ENCODE measurements at places on chromosomes 2 and 18. TPM values are rescaled to one million over a fixed set of nuclear protein-coding genes. Genes with fewer than 3 reads are reported as not detected.

EML6 gene
- total RNA-seq = 3.7 TPM

DNA sequence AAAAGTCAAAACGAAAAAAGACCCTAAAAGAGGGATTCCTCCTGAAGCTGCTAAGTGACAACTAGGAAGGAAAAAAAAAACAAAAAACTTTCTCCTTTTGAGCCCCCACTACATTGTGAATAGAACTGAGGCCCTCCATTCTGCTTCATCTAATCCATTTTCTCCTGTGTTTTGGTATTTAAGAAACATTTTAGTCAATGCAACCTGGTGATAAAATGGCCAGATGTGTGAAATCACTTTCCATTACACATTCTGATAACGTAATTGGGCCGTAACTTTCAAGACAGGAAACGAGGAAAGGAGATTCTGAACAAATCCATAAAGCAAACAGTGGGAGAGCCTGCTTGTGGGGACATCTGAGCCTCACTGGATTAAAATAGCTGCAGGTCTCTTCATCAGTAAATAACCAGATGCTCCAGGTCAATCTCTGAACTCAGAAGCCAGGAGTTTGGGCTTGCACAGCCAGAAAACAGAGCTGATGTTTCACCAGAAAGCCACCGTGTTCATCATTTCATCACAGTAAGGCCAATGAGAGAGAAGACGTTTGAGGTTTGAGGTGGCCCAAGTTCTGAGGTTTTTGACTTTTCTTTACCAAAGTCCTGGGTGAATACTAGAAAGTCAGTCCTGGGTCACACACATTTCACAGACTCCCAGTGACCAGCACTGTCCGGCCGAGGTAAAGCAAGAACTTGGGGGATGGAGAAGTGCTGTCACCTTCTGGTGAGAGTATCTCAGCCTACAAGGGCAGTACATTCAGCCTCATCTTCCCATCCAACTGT, 47.8 kb downstream of the TGFA start:
- no peak for DNase-seq

GRCh38 chr2:114261366-114261765, 181.1 kb upstream of the DPP10 start:
- DNase-seq = no peak

- DNase-seq = peak; percentile 47
Measured at GRCh38 chr2:182077448-182078142, 91.9 kb downstream of the PPP1R1C start.

- no peak for DNase-seq
Measured at GRCh38 chr2:219416235-219416602, 2.0 kb upstream of the DES start.

SERPINB10 gene
- not detected for total RNA-seq

DNA sequence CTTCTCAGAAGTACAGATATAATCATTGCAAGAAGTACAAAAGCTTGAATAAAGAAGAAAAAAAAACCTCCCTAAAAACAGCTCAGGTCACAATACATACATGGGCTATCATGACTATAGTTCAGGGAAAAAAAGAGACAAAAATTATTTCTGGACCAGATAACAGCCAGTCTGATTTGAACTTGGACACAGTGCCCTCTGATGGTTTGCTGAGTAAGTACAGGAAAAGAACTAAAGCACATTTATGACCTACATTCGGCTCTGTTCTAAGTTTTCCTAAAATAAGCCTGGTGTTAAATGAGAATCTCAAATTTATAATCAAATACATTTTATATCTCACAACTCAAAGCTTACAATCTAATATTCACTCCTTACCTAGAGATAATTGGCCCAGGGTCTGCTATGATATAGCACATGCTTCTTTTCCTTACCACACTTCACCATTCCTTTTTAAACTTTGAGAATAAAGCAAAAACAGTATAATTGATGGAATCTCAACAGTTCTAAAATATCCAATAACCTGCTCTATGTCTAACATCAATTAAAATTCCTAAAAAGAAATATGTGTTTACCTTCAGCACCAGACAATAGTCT, 81.1 kb downstream of the RAPH1 start:
- DNase-seq = no peak

- no peak for DNase-seq
Measured at GRCh38 chr2:227642656-227643055, 23.9 kb upstream of the SCYGR5 start.

- DNase-seq = no peak
Measured at GRCh38 chr2:73000808-73001570, 70.5 kb downstream of the SFXN5 start.

Data from PC-9 (cell line).